ENCODE measurements at places on chromosomes 2 and 18.

GRCh38 chr2:129829588-129829987 lies 149.9 kb upstream of the RAB6C start:
- DNase-seq: no peak

DNA sequence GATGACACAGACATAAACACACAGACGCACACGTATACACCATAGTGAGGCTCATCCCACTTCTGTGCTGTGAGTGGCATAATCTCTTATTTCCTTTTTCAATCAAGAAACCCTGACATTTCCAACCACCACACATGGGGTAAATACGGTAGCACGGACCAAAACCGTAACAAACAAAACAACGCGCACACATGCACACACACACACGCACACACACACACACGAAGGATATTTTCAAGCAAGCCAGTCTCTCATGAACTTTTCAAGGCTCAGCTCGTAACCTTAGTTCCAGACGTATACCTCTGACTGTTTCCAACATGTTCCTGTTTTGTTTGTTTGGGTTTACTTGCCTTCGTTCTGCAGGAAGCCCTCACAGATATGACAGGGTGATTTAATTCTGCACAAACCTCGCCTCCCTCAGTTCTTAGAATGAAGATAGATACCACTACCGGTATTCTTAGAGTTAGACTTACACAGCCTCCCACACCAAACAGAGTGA lies 119.8 kb downstream of the BCL2 start:
- DNase-seq: no peak

DNA sequence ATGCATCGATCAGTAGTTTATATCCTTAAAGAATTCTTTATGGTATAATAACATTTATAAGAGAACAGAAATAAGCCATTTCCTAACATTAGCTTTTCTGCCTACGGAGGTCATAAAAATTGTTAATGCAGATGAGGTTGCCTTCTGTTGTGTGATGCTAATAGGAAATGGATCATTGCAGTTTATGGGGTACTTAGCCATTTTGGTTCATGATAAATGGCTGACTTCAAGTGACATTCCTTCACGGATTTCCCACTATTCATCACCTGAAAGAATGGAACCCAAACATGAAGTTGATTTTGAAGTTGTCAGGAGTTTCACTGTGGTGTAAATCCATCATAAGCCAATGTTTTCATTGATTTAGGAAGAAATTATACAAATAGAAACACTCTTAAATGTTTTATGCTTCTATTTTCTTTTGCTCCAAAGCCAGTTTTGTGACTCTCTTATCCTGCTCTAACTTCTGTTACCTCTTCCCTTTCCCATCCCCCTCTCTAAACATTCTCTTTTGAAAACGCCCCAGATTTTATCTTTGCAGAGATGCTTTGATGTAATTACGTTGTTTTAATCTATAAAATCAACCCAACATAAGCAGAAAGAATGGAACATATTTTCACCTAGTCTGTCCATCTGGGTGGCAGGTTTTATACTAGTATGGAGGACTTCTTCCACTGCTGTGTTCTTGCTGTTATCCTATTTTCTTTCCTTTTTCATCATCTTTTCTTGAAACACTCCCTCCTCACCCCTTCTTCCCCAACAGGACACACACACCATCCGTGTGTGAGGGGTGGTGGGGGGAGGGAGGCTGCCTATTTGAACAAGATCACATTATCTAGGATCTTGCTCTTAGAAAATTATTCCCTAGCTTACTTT lies 58.2 kb downstream of the GREB1L start:
- DNase-seq: no peak

DNA sequence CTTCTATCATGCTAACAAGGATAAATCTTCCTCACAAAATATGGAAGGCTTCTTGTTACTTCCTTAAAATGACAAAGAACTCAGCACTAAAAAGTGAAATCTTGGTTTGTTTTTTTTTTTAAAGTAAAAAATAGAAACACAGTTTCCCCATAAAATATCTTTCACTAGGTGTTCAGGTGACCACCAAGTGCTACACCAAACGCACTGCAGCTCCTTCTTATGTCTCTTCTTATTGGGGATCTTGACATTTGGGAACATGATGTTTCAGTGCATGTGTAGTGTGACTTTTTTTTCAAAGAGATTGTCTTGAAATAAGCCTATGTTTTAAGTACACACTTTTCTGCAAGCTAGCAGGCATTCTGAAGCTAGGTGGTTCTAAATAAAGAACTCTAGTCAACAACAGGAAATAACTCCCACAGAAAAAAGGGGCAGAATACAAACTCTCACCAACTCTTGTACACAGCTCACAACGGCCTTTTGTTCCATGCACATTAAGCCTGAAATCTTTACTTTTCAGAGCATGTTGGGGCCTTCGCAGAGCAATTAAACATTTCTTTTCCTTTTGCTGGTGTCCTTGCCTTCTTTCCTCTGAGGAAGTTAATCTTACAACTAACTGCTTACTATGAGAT lies 13.2 kb upstream of the SERTAD2 start:
- DNase-seq: no peak

- DNase-seq: no peak
These were observed 125.5 kb downstream of the SMAD7 start for GRCh38 chr18:48825101-48825745.

DNA sequence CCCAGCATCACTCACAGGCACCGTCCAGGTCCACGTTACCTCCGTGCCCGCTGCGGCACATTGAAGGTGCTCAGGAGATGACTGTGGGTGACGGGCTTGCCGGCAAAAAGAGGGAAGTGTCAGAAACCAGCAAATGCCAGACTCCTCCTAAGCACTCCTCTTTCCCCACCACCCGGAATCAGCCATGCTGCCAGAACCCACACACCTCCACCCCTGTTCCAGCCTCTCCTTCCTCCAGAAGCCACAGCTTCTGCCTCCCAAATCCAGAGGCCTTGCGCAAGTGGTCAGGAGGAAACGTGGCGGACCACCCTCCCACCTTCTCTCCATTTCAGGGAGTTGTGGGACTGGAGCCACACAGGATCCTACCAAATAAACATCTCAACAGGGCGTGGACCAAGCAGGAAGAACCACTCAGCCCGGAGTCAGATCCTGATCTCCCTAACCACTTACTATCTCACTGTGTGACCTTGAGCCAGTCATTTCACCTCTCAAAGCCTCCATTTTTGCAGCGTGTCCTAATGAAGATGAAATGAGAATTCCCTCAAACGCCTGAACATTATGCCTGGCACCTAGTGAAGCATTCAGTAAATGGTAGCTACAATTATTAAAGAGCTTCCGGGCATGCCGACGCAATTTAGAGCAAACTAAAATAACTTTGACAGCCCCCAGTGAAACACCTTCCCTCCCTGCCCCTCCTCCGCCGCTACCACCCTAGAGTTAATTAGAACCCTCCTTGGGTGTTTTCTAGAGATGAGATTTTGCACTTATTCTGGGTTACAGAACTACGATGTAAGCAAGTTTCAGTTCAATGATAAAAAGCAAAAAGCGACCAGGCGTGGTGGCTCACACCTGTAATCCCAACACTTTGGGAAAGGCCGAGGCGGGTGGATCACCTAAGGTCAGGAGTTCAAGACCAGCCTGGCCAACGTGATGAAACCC lies 32.9 kb downstream of the SMAD7 start:
- DNase-seq: no peak

DNA sequence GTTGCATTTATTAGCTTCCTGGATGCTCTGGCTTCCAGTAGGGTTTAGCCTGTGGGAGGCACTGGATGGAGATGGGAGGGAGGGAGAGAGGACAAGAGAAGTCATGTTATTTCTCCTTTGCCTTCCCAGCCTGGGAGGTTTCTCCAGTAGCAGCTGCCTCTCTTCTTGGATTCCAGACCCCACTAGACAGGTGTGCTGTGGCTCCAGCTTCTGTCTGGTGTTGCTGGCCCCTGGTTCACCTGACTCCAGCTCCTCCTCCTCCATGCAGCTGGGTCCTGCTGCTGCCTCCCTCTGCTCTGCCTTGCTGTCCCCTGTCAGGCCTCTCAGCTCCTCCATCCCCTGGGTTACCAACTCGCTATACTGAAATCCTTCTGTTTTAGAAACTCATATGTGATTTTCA lies 188.9 kb upstream of the TNP1 start:
- no peak for DNase-seq

GRCh38 chr2:80517316-80517715 lies 212.8 kb upstream of the LRRTM1 start:
- DNase-seq: no peak

DNA sequence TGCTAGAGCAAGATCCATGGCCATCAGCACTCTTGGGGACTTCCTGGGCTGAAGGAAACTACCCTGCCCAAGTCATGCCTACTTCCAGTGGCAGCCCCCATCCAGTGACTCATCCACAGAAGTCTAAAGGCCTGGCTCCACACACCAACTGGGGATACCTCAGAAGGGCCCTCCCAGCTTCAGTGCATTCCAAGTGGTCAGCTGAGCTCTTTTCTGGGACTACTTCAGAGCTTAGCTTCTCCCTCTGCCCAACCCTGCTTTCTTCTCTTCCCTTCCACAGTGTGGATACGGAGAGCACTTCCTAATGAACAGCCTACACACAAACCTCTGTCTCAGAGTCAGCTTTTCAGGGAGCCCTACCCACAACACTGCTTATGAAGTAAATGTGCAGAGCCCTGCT lies 66.5 kb downstream of the CLHC1 start:
- DNase-seq: no peak

DNA sequence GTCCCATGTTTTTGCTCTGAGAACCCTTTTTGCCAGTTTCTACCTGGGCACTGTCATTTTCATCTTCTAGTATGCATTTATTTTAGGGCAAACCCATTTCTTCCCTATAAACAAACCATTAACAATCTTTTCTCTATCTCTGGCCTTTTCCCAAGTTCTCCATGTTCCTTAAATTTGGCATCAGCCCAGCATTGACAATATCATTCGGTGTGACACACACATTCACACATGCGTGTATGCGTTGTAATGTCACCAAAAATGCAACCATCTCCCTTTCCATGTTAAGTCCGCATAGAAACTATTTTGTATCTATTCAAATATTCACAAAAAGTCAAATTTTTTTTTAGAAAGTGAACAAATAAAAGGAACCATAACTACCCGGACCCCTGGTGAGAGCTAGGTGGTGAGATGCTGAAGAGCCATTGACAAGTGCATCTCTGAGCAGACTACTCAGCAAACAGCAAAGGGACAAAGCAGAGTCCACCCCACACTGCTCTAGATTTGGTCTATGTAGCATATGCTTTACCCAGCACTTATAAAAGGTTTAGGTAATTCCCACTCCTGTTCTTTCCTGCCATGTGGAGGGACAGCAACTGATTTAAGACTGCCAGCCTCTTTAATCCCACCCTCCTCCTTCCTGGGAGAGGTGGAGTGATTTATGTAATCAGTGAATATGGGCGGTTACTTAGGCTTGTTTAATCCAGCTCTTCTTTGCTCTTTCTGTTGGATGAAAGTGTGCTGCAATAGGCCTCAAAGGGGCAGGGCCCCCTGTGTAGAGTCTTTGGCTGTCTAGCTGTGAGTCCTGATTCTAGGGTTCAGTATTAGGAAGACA lies 124.1 kb downstream of the METTL8 start:
- DNase-seq: no peak

GRCh38 chr2:56288838-56289580 lies 105.2 kb downstream of the CCDC85A start:
- DNase-seq: no peak

- DNase-seq: no peak
These were observed 387.5 kb downstream of the ADCYAP1 start for GRCh38 chr18:1292167-1292566.

GRCh38 chr18:26051843-26052242 lies 38.6 kb downstream of the SS18 start:
- no peak for DNase-seq

DNA sequence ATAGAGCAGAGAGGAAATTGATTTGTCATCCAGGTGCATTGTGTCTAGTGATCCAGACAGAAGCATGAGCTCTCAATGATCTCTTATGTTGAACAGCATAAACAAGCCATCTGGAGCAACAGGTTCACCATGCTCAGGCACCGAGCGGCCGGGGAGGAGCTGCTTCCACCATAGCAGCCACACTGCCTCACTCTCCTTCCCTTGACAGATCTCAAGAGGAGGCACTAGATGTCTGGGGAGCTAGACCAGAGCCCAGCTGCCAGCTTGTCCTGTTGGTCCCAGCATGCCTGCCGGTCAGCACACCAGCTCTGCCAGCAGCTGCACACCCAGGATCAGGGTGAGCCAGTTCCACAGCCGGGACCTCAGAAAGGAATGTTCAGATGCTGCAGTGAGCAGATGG lies 17.5 kb upstream of the LONRF2 start:
- DNase-seq: no peak

- no peak for DNase-seq
These were observed 569.9 kb downstream of the CPS1 start for GRCh38 chr2:211126256-211126655.

DNA sequence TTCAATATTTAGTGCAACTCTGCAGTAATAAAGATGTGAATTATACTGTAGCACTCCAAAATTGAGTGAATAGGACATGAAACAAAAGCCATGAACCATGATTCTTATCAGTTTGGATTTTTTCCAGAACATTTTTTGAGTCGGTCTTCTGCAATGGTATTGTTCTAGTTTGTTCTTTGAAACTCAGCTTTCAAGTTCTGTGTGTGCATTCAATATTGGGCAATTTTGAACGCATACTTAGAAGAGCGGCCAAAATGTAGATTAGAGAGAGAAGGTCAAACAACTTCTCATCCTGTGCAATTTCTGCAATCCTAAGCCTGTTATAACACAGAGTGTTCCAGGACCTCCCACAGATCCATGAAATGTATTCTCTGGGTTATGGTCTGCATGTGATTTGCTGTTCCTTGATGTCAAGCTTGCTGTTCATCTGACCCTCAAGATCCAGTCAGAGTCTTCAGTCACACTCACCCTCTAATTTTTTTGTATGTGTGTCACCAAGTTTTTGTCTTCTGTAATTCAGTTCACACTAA lies 48.3 kb downstream of the TSPYL6 start:
- no peak for DNase-seq

All from AG04450 (cell line).